ENCODE measurements at places on chromosomes 11 and 22.
A peak's percentile ranks its signal among the peaks of the same experiment; 100 is the strongest.

- no peak for DNase-seq
Observed at GRCh38 chr11:1508986-1509385, 22.4 kb upstream of the MOB2 start.

GRCh38 chr22:41216984-41217383 is 11.9 kb downstream of the L3MBTL2 start:
- no peak for DNase-seq

DNA sequence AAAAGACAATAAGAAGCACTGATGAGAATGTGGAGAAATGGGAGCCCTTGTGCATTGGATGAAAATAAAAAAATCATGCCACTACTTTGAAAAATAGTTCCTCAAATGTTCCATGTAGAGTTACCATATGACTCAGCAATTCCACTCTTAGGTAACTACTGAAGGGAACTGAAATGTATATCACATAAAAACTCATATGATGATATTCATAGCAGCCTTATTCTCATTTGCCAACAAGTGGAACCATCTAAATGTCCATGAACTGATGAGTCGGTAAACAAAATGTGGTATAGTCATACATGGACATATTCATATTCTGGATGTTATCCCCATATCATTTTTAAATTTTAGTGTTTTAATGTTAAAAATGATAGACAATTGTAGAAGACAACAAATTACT is 3.5 kb downstream of the KRTAP5-9 start:
- DNase-seq, result no peak

- DNase-seq, result peak; percentile 45
Observed at GRCh38 chr11:119093942-119094815, 7.5 kb downstream of the DPAGT1 start.

Data from stimulated activated CD4-positive, alpha-beta T cell treated with anti-CD3 and anti-CD28 coated beads, Interleukin-1b, Interleukin-23, amount 100 ng/mL, for 48 hours (primary cell).